ENCODE measurements at places on chromosomes 2 and 18.

DNA sequence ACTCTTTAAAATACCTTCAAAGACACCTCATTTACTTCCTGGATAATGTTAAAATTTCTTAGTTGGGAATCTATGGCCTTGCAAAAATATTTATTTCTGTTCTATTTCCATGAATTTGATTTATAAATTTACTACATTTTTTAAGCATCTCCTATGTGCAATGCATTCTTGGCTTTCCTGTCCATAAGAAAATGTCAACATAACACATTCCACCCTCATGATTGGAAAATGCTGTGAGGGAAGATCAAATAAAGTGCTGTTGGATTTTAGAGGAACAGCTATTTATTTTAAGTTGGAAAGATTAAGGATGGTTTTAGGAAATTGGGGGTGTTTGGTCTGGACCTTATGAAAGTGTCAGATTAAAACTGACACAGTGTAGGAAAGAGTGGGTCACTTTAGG lies 45.4 kb upstream of the MC4R start:
- no peak for DNase-seq

- no peak for DNase-seq
Measured at GRCh38 chr2:85748985-85749875, 4.6 kb upstream of the ATOH8 start.

DNA sequence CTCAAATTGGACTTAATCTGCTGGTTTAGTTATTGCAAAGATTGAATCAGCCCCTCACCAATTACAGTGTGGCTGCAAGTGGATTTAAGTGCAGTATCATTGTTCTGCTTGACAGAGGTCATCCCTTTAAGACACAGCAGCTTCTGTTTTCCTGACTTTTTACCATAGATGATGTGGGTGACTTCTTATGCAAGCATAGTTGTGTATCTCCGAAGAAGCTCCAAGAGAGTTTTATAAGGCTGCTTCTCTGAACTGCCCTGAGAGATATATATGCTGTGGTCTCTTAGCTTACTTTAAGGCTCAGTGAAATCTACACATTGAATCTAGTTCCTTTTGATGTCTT lies 3.5 kb downstream of the TRIB2 start:
- no peak for DNase-seq

DNA sequence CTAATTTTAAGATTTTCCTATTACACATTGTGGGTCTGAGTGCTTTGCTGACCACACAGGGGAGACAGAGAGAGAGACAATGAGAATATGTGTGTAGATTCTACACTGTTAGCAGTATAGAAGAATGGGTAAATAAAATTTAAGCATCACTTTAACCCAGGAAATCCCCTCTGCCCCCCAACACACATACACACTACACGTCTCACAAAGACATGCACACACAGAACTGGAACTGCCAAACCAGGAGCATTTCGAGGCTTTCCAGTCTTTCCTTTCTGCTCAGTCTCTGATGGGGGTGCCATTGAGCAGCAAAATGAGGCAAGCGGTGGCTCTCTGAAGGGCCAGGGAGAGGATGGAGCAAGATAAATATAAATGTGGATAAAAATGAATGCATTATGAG lies 2.5 kb downstream of the MERTK start:
- DNase-seq: peak; percentile 63

DNA sequence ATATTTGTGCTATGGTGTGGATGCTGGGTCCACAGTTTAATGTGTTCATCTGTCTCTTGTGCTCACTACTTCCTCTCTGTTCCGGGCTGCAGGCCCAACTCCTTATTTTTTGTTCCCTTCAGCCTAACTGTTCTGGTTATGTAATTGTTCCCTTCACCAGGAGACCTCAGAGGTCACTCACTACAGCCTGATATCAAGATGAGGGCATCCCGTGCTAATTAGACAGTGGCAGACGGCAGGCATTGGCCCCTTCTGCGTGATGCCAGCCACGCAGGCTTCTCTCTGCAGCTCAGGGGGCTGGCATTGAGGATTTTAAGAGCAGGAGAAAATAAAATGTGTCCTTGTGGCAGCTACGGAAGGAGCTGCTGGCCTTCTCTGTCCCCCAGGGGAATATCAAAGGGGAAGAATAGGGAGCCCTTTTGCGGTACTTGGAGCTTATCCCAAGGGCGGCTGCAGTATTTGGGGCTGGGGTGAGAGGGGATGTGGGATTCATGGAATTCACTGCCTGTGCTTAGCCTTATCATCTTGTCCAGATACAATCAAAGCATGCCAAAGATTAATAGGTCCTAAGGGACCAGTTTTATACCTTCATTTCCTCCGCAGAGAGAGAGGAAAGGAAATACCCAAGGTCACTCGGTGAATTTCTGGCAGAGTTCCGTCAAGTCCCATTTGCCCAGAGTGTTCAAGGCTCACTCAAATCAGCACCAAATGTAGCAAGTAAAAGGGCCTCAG lies 53.3 kb upstream of the TRIB2 start:
- DNase-seq: no peak

- DNase-seq: no peak
Measured at GRCh38 chr2:205654878-205655605, 27.3 kb upstream of the NRP2 start.

All from HuH-7 (cell line).